Stimulated activated CD8-positive, alpha-beta memory T cell treated with anti-CD3 and anti-CD28 coated beads, Interleukin-4, amount 100 ng/mL, for 4 hours (primary cell): ENCODE measurements at places on chromosomes 2 and 18.

DNA sequence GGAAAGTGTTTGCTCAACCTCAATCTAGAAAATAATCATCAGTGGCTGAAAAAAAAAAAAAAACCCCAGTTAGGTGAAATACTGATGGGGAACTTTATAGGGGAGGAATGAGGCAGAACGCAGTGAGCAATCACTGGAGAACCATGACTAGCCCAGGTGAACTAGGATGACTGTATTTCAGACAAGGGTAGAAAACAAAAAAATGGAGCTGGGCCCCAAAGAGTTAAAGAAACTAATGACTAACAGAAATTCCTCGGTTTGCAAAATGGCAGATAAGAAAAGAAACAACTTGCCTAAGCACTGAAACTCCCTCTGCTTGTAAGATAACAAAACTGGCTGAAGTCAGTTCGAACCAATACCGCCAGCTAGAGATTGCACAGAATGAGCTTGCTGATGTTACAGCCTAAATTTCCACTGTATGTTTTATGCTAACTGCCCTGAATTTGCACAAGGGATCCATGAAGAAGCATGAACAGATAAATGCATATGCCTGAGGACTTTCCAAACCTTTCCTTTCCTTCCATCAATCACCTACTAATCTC is 245.9 kb downstream of the METTL4 start:
- no peak for DNase-seq

GRCh38 chr2:36732673-36733036 is 36.1 kb downstream of the VIT start:
- DNase-seq, result no peak

DNA sequence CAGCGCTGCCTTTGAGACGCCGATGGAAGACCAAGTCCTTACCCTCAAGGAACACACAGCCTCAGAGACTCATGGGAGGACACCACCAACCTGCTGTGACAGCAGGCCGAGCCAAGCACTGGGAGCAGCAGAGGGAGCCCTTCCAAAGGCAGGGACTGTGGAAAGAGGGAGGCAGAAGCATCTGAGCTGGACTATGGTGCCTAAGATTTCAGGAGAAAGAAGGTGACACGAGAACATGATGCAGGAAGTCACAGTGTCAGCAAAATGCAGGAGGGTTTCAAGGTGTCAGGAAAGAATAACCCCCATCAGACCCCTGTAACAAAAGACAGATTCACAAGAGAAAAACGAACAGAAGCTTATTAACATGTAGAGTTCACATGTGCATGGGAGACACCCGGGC is 24.2 kb upstream of the COX7A2L start:
- no peak for DNase-seq

- no peak for DNase-seq
Observed at GRCh38 chr2:85600951-85601770, 1.3 kb downstream of the TMEM150A start.

DNA sequence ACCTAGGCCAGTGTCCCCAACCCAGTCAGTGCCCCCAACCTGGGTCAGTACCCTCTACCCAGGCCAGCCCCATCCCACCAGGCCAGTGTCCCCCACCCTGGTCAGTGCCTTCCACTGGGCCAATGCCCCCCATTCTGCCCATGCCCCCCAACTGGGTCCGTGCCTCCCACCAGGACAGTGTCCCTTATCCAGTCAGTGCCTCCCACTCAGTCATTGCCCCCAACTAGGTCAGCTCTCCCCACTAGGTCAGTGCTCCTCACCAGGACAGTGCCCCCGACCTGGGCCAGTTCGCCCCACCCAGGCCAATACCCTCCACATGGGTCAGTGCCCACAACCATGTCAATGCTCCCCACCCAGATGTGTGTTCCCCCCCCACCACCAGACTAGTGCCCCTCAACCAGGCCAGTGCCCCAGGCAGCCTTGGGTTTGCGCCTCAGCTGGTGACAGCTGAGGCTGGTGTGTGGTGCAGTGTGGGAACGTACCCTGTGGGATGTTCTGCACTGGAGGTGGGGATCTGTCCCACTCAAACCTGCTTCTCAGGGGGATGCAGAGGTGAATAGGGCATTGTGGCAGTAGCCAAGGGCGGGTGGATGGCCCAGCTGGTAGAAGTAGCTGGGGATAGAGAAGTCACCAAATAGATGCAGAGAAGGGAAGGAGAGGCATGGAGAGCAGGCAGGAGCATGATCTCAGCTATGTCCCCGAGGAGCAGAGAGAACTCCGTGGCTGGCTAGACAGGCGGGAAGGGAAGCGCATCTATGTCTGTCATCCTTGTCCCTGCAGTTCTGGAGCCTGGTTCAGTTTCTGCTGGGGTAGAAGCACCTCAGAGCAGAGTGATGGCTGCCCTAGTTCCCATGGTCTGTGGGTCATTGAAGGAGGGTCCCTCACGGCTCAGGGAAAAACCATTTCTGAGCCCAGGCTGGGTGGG is 168.8 kb downstream of the SH3RF3 start:
- DNase-seq, result no peak

GRCh38 chr2:9770308-9771100 is 72.8 kb upstream of the TAF1B start:
- DNase-seq, result no peak

DNA sequence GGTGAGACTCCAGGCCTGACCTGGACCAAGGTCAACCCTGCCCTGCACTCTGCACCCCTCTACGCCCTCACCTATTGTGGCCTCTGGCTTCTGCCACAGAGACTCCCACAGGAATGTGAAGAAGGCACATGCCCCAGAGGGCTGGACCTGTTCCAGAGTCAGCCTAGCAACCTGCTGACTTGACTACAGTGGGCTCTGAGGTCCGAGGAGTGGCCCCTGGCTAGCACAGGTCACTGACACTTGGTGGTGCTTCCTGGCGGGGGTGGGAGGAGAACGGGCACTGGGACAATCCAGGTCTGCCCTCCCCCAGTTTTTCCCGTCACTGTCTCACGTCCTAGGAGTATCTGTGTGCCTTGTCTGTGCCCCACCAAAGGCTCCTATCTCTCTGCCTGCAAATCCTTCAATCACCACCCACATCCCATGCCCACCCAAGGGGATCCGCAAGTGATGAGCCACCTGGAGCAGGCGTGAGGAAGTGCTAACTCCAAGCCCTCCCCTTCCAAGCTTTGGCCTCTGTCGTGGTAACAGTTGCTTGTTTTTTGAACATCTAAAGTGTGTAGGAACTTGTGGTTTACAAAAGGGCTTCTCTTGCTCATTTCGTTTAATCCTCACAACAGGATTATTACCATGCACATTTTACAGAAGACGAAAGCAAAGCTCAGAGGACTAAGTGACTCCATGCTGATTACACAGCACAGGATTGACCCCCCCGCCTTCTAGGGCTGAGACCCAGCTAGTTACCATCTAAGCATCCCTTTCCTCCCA is 86.2 kb downstream of the MCFD2 start:
- no peak for DNase-seq

- no peak for DNase-seq
Observed at GRCh38 chr2:133886735-133887675, 318.7 kb upstream of the NCKAP5 start.

DNA sequence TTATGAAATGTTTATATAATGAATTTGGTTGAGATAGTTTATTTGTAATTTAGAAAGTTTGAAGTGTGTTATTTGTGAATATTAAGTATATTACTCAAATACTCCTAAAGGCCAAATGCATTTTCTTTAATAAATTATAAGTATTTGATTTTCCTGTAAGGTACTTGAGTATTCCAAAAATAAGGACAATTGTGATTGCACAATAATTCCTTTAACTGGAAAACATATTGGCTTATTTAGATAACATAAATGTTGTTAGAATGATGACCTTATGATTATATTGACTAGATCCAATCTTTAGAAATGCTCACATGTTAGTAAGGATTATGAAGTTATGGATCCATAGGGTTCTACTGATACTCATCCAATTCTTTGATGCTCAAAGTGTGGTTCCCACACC is 125.1 kb upstream of the MAP3K20 start:
- no peak for DNase-seq

- DNase-seq, result no peak
Observed at GRCh38 chr2:106147665-106148064, 46.4 kb downstream of the UXS1 start.

DNA sequence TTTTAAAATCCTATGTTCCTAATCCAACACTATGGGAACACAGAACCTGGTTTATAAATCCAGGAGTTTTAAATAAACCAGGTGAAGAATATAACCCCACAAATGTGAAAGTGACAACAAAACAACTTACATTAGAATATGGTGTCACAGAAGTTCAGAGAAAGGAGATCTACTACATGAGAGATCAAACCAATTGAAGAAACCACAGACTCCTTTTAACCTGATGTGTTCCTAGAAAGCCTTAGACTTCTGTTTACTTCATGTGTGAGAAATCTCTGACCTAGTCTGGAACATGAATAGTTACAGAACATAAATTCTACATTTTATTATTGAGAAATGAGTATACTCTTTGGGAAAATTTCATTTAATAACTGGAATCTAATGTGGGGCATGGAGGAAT is 165.3 kb downstream of the FTCDNL1 start:
- no peak for DNase-seq

DNA sequence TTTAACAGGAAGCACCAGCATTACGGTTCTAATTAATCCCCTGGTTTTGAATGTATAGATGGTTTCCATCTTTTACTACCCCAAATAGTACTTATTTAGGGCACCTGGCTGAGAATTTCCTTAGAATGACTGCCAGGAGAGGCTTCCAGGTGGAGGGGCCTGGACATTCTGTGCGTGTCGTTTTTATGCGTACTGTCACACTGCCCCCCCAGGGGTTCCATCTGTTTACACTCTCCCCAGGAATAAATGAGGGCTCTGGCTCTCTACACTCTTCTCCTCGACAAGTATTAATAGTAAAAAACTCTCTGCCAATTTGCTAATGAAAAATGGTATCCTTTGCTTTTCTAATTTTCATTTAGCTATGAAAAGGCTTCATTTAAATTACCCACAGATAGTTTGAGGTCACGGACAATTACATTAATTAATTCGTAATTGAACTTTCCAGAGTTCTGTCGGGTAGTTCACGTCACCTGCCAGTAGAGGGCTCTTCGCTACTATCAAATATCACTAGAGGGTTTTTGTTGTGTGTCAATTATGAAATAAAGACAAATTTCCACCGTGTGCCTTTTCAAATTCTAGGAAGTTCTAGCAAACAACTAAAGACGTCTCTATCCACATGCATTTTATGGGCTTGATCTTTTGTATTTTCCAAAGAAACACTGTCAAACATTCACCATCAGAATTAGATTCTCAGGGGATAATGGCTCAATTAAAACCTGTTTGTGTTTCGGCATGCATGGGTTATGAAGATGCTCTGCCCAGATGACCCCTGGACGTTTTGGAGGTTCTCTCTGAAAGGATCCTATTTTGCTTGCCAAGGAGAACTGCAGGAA is 88.8 kb upstream of the ASB18 start:
- DNase-seq, result no peak

- no peak for DNase-seq
Observed at GRCh38 chr2:84878896-84879583, 1.8 kb downstream of the TRABD2A start.

- no peak for DNase-seq
Observed at GRCh38 chr2:220528180-220528675, 900.8 kb downstream of the SLC4A3 start.

DNA sequence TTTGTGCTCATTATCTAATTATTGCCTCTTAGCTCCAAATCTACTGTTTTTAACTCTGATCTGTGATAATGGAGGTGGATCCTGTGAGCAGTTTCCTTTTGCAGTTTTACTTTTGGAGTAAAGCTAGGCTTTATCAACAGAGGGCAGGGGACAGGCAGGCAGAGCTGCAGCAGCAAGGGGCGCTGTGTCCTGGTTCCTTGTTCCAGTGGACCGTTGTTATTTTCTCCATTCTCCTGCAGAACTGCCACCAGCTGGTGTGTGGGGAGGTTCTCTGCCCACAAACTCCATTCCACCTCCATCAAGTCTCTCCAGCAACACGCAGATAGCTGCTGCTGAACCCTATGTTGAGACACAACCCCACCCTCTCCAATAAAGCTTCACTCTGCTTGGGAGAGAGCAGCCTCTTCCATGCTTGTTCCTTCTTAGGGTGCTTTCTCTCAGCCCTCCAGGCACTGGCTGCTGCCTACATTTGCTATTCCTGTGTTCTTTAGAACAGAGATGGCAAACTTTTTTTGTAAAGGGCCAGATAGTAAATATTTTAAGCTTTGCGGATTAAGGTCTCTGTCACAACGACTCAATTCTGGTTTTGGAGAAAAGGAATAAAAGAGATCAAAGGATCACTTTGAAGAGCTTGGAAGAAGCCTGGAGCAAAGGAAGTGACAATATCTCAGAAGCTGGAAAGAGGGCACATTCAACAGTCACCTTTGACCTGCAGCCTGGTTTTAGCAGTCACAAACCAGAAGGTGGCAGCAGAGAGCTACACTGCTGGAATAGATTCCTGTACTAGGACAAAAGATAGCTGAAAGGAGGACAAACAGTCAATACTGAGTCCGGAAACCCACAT is 208.8 kb downstream of the CCDC178 start:
- no peak for DNase-seq

DNA sequence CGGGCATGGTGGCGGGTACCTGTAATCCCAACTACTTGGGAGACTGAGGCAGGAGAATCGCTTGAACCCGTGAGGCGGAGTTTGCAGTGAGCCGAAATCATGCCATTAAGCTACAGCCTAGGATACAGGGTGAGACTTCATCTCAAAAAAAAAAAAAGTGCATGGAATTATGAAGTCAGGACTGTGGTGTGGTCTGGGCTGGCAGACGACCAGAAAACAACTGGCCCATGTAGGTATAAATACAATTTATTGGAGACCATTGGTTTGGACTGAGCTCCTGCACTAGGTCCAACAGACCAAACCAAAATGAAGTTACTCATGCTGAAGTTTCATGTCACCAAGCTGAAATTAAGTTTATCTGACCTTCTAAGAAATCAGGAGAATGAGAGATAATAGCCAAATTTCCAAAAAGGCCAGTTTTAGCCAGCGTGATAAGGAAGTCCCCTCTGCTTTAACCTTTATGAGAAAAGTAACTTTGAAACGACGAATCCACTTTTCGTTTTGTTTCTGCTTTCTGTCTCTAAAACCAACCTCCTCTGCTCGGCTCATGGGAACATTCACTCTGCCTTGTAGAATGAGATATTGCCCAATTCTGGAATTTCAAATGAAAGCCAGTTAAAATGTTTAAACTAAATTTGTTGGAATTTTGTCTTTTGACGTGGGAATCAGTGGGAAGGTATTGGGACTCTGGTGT is 17.7 kb upstream of the RAB10 start:
- no peak for DNase-seq

DNA sequence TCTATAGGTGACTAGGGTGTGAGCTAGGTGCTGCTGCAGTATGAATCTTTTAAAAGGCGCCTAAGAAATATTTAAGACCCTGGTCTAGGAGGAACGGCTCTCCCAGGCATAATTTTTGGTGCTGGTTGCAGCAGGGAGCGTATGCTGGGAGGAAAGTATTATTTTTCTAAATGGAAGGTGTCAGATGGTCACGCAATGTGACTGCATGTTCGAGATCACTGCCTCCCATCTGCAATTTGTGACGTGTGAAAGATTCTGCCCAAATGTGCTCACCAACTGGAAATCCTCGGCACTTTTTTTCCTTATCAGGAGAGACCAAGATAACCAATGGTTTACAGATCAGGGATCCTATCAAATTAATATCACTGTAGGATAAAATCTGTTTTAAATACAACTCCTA is 95.6 kb upstream of the KLHL14 start:
- DNase-seq, result no peak

GRCh38 chr18:26103579-26103978 is 13.2 kb upstream of the SS18 start:
- no peak for DNase-seq

GRCh38 chr2:227932001-227932400 is 60.6 kb downstream of the DAW1 start:
- no peak for DNase-seq

- no peak for DNase-seq
Observed at GRCh38 chr2:64957109-64957903, 31.9 kb upstream of the SLC1A4 start.

- no peak for DNase-seq
Observed at GRCh38 chr2:230266638-230267037, 41.1 kb downstream of the SP140 start.
